Aorta (tissue), 5 donors: ENCODE measurements at places on chromosomes 7 and 10. TPM values are rescaled to one million over a fixed set of nuclear protein-coding genes. Genes with fewer than 3 reads are reported as not detected.

DNA sequence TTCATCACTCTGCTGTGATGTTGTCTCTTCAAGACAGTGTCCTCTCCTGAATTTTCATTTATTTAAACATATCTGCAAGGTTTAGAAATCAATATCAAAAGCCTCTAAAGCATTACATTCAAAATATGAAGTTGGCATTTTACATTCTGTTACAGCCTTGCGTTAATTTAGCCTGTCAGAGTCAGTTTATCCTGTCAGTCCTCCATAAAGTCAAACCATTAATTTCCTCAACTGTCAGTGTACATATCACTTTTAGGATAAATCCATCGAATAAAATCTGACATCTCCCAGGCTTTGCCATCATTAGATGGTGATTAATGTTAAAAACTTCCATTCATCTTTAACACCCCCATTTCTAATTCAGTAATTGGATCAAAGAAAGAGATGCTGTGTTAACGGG, 77.0 kb downstream of the NPY start:
- no peak overlapping the region for H3K4me3 ChIP-seq
- H3K36me3 ChIP-seq = no peaks in the 10 kb centered on the region
- DNase-seq = no peak
- no peaks in the 10 kb centered on the region for H3K4me1 ChIP-seq
- no peak overlapping the region for H3K27ac ChIP-seq

DNA sequence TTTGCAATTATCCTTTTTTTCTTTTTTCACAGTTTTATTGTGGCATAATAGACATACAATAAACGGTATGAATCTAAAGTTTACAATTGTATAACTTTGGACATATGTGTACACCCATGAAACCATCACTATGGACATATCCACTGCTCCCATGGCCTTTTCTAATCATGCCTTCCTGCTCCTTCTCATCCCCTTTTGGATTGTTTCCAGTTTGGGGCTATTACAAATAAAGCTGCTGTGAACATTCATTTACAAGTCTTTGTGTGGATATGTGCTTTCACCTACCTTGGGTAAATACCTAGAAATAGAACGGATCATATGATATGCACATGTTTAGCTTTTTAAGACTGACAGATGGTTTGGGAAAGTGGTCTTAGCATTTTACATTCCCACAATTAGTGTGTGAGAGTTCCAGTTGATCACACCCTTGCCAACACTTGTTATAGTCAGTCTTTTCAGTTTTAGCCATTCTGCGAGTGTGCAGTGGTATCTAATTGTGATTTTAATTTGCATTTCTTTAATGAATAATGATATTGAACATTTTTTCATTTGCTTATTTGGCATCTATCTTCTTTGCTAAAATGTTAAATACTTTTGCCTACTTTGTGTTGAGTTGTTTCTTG, 120.9 kb upstream of the KAT6B start:
- H3K4me1 ChIP-seq = no peaks in the 10 kb centered on the region
- H3K27me3 ChIP-seq = no peaks in the 10 kb centered on the region
- H3K36me3 ChIP-seq = no peaks in the 10 kb centered on the region
- no peak overlapping the region for H3K4me3 ChIP-seq
- no peak overlapping the region for H3K27ac ChIP-seq

- no peak overlapping the region for H3K27ac ChIP-seq
- H3K4me3 ChIP-seq = no peak overlapping the region
- DNase-seq = no peak
- H3K4me1 ChIP-seq = no peaks in the 10 kb centered on the region
- no peaks in the 10 kb centered on the region for H3K27me3 ChIP-seq
Observed at GRCh38 chr7:150879345-150879744, 27.0 kb downstream of the AOC1 start.

DNA sequence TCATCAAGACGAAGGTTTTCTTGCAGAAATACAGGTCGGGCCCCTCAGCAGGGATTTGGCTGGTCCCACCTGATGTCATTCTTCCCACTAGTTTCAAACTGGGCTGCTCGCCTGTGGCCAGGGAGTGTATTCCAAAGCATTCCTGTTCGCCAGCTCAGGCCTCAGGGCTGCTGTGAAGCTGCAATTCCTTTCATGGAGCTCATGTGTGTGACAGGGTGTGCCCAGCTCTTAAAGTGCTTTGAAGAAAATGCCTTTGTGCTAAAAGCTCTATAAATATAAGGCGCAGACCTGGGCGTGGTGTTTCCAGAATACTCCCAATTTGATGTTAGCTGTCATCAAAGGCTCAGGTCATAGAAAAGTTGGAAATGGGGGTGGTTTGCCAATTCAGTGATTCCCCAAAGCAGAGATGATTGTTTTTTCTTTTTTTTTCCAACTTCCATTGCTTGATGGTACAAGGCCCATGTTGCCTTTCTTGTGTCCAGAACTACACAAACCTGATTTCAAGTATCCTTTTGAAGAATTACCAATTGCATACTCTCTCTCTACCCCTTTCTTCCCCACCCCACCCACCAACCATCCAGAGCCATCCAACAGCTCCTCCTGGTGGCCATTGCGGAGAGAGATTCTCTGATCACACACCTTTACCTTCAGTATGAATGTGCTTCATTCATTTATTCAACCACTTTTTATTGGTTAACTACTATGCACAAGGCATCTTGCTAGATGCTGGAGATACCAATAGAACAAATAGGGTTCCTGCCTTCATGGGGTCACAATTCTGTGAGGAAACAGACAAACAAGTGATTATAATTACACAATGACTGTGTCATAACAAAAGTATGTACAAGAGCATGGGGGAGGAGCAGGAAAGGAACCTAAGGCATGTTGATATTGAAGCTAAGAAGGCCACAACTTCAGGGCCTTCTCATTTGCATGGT, 297.3 kb upstream of the LYZL1 start:
- H3K4me3 ChIP-seq = no peak overlapping the region
- no peak overlapping the region for H3K27ac ChIP-seq

DNA sequence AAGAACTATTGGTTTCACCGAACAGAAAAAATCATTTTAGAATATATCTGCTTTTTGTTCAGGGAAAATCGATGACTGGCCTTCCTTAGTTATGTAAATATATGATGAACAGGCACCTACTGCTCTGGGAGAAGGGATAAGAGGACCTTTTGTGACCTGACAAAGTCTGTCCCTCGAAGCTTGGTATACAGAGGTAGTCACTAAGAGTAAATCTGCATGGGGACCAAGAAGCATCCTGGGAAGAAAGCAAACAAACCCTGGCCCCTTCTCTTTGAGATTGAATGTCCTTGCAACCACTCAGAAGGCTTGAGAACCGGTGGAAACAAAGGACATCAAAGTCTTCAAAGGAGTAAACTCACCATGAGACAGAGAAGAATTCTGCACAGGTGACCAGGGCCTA, 52.3 kb downstream of the SKIDA1 start:
- no peaks in the 10 kb centered on the region for H3K36me3 ChIP-seq
- H3K27ac ChIP-seq = no peak overlapping the region
- DNase-seq = no peak
- no peaks in the 10 kb centered on the region for H3K4me1 ChIP-seq
- no peak overlapping the region for H3K4me3 ChIP-seq

- H3K27ac ChIP-seq = no peak overlapping the region
- no peaks in the 10 kb centered on the region for H3K27me3 ChIP-seq
Observed at GRCh38 chr10:96440361-96441292, 73.1 kb downstream of the TLL2 start.

DNA sequence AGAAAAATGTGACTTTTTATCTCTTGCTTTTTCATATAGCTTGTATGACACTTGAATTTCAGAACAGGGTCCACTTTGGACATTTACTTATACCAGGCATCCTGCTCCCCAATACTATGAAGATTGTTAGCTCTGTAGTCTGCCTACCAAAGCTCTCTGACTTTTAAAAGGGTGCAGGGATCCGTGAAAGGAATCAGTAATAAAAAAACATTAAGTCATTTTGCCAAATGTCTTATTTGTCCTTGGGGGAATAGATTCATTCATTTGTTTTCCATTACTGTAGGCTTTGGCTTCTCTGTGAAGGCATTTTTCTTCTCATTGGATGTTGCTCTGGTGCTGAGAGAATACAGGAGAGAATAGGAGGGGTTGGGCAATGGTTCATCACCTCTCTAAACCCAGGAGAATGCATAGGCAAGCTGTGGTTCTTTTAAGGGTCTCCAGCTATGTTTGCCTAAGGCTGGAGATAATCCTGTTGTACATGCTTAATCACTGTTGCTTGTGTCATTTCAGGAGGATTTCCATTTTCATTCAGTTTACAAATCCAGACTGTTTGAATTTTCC, 103.5 kb downstream of the SRI start:
- no peak overlapping the region for H3K27ac ChIP-seq
- no peak for DNase-seq
- no peaks in the 10 kb centered on the region for H3K36me3 ChIP-seq
- no peaks in the 10 kb centered on the region for H3K4me1 ChIP-seq

Gene NME8
- total RNA-seq = 1.2 TPM

Gene ASAH2B
- total RNA-seq = 2.9 TPM

Gene OR13A1
- not detected for total RNA-seq
